ENCODE measurements at places on chromosomes 5 and 9. TPM values are rescaled to one million over a fixed set of nuclear protein-coding genes. Genes with fewer than 3 reads are reported as not detected.

DNA sequence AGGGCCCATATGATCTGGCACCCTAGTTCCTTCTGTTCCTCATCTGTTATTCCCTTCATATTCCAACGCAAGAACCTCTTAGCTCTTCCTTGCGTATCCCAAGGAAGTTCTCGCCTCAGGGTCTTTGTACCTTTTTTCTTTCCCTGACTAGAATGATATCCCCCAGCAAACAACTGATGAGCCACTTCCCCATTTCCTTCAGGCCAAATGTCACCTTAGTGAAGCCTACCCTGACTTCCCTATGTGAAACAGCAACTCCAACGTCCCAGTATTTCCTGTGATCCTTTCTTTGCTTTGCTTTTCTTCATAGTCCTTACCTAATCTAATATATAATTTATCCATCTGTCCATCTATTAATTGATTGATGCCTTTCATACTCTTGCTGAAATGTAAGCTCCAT lies 47.9 kb downstream of the ERCC8 start:
- no peak overlapping the region for H3K4me3 ChIP-seq
- H3K36me3 ChIP-seq = peaks cover 22% of the 10 kb centered on the region
- no peaks in the 10 kb centered on the region for H3K4me1 ChIP-seq
- no peak for DNase-seq

GRCh38 chr9:28045051-28045450 lies 471.8 kb upstream of the C9orf72 start:
- no peak overlapping the region for H3K27ac ChIP-seq
- no peak overlapping the region for H3K4me3 ChIP-seq
- DNase-seq = no peak
- no peaks in the 10 kb centered on the region for H3K4me1 ChIP-seq
- H3K27me3 ChIP-seq = no peaks in the 10 kb centered on the region

DNA sequence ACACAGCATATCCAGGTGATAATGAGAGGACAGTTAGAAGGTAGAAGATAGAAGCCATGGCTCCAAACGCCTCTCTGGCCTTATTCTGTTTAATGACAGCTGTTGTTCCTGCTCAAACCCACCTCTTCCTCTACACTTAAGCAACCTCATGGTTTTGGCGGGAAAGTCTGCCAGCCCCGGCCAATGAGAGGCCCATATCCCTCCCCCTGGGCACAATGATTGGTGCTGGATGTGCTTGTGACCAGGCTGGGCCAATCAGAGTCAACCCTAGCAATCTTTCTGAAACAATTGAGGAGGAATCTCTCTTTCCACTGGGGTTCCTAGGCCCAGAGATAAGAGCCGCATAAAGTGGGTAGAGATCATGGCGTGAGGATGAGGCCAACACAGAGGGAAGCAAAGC lies 4.8 kb upstream of the GFI1B start:
- no peaks in the 10 kb centered on the region for H3K36me3 ChIP-seq
- H3K27me3 ChIP-seq = peaks cover 17% of the 10 kb centered on the region
- H3K4me3 ChIP-seq = no peak overlapping the region
- peaks cover 10% of the 10 kb centered on the region for H3K4me1 ChIP-seq
- peak; percentile 27 for DNase-seq

DNA sequence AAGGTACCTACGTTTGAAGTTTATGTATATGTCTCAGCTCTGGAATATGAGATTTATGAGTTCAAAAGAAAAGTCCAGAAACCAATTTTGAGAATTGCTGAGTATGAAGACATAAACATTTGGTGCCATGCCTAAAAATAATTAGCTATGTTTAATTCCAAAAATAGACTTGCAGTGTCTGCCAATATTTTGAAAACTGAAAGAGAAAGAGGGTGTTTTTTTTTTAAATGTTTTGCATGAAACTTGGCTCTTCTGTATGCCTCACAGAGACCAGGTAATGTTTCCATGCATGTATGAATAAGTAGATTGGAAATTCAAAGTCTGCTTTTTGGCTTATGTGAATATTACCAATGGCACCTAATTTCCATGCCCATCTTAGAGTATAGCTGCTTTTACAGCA lies 634.4 kb upstream of the C9orf72 start:
- no peak overlapping the region for H3K27ac ChIP-seq
- no peaks in the 10 kb centered on the region for H3K36me3 ChIP-seq
- H3K4me3 ChIP-seq = no peak overlapping the region
- DNase-seq = no peak
- H3K27me3 ChIP-seq = no peaks in the 10 kb centered on the region

DNA sequence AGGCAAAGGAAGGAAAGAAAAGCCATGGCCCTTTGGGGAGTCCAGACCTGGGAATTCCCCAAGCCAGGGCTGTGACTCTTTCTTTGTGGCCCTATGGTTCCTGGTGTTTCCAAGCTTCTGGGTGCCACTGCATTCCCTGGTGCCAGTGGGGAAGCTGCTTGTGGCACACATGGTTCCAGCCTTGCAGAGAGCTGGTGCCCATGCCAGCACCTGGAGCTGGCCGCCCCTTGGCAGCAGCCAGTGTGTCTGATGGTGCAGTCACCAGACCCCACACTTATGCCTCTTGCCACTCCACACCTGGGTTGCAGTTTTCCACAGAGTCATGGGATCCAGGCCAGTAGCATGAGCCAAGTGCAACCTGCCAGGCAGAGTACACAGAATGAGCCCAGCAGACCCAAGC lies 1495.3 kb upstream of the NUDT12 start:
- no peak for DNase-seq
- H3K27me3 ChIP-seq = no peaks in the 10 kb centered on the region
- H3K4me1 ChIP-seq = no peaks in the 10 kb centered on the region
- H3K36me3 ChIP-seq = no peaks in the 10 kb centered on the region
- no peak overlapping the region for H3K27ac ChIP-seq
- no peak overlapping the region for H3K4me3 ChIP-seq

- no peak for DNase-seq
- peaks cover 9% of the 10 kb centered on the region for H3K27me3 ChIP-seq
- peaks cover 10% of the 10 kb centered on the region for H3K4me1 ChIP-seq
Measured at GRCh38 chr9:90966031-90966290, 164.3 kb downstream of the SYK start.

- H3K4me1 ChIP-seq = no peaks in the 10 kb centered on the region
- DNase-seq = no peak
- H3K27ac ChIP-seq = no peak overlapping the region
- peaks cover 7% of the 10 kb centered on the region for H3K27me3 ChIP-seq
- no peak overlapping the region for H3K4me3 ChIP-seq
Measured at GRCh38 chr9:104774831-104775573, 11.1 kb downstream of the NIPSNAP3B start.

DNA sequence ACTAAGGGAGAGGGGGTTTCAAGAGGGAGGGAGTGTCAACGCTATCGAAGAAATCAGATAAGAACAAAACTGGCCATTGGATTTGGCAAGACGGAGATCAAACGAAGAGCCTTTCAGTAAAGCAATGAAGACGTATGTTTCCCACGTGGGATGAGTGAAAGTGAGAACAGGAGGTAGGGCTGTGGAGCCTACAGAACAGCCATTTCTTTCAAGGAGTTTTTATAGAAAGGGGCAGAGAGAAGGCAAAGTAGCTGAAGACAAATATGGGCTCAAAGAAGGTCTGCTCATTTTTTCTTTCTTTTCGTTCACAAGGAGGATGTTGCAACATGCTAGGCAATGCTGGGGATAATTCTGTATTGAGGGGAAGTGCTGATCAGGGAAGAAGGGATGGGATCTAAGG lies 98.3 kb downstream of the SUSD1 start:
- H3K4me3 ChIP-seq = no peak overlapping the region
- H3K27me3 ChIP-seq = no peaks in the 10 kb centered on the region
- peaks cover 13% of the 10 kb centered on the region for H3K36me3 ChIP-seq
- no peak for DNase-seq
- no peak overlapping the region for H3K27ac ChIP-seq
- peaks cover 31% of the 10 kb centered on the region for H3K4me1 ChIP-seq

DNA sequence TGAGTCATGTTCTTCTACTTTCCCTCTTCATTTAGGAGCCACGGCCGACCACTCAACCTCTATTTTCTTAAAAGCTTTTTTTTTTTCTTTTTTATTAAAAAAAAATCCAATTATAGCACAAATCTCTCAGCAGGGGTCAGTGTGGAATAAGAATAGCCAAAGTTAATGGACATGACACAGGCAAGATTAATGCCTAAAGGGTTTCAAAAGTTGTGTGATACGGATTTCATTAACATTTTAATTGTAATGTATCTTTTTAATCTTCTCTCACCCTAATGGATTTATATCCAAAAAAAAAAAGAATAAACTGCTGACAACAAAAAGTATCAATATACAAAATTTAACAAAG lies 5.4 kb downstream of the NACC2 start:
- H3K27ac ChIP-seq = no peak overlapping the region
- no peaks in the 10 kb centered on the region for H3K36me3 ChIP-seq
- no peak overlapping the region for H3K4me3 ChIP-seq
- no peaks in the 10 kb centered on the region for H3K27me3 ChIP-seq

OR1L8 gene
- not detected for total RNA-seq

FOXD4L4 gene
- 0.10 TPM for total RNA-seq

AIF1L gene
- total RNA-seq = 0.31 TPM

NUTM2G gene
- not detected for total RNA-seq
